ENCODE measurements at places on chromosomes 7 and 10.

- peak; percentile 55 for DNase-seq
These were observed 81.9 kb upstream of the CAPZA2 start for GRCh38 chr7:116780521-116780920.

- DNase-seq = peak; percentile 8
These were observed 40.2 kb upstream of the ATXN7L1 start for GRCh38 chr7:105916603-105917002.

DNA sequence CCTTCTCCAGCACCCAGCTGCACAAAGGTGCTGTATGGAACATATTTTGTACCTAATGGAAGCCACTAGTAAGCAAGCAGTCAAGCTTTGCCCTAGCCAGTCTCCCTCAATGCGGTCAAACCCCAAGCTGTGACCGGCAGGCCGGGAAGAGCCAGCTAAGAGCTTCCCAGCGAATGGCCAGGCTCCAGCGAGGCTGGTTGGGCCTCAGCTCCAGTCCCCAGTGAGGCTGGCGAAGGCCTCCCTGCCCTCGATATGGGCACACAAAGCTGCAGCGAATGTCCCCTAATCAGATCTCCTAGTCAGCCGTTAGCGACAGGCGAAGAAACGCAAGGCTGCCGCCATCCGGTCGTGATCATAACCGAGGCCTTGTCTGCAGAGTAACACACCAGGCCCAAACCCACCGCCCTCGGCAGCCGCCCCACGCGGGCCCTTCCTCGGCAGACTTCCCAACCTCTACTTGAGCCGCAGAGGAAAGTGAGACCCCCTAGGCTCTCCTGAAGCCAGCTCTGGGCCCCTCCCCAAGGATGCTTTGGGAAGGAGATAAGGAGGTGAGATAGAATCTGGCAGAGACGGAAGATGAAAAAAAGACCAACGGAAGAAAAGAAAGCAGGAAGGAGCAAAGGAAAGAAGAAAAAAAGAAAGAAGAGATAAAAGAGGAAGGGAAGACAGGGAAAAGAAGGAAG lies 3.1 kb upstream of the HOXA9 start:
- no peak for DNase-seq

GRCh38 chr10:68406111-68406814 lies 814 bp downstream of the RUFY2 start:
- peak; percentile 96 for DNase-seq

DNA sequence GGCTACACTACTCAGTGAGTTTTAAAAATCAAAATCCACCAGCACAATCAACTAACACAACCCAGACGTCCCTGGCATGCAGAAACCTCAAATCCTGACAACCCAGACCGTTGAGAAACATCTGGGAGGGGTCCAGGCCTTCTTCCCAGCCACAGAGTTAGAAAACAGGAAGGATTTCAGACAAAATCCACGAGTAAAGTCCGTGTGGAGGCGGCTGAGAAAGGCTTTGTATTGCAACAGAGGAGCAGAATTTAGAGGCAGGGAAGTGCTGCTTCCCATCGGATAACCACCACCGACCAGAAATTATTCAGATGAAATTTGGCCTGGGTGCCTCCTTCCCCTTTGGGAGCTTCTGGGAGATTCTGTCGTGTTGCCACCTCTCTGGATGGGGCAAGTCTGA lies 61.5 kb downstream of the TNS3 start:
- peak; percentile 100 for DNase-seq

DNA sequence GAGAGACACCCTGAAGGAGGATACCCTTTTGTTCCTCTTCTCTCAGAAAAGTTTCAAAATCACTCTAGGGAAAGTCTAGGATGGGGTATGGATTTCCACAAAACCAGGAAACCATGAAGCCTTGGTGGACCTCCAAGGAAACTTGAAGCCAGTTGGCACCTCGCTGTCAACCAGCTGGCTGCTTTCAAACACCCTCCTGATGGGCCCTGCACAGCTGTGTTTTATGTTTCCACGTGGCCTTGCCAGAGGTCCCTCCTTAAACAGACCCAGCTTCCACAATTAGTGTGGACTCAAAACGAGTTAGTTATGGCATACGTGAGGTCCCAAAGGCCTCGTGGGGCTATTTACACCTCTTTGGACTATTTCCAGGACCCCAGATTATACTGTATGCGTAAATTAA lies 5.9 kb downstream of the PPP1R3A start:
- no peak for DNase-seq

DNA sequence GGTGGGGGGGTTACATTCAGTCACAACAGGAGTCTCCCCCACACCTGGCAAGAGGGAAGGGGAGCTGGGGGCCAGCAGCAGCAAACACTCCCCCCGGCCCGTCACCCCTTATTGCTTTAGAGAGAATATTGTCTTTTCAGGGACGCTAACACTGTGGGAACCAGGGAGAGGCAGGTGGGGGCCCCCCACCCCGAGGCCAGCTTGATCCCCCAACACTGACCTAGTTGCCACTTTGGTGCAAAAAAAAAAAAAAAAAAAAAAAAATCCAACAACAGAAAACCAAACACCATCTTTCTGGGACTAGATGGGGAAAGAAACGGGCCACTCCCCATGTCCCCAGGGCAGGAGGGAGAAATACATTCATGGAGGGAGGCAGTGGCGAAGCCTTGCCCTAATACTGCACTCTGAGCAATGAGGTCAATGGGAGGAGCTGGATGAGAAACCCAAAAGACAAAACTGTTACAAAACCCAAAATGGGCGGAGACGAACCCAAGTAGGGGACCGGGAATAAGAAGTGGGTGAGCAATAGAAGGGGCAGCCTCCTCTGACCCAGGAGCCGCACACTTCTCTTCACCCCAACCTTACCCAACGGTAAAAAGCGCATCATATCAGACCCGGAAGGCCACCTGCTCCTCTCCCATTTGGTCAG lies 6.5 kb downstream of the GNB2 start:
- no peak for DNase-seq
